Large intestine (tissue), 12 donors: ENCODE measurements at places on chromosomes 5 and 9.

- peak; percentile 13 for DNase-seq
Observed at GRCh38 chr9:6739218-6739617, 18.6 kb upstream of the KDM4C start.

DNA sequence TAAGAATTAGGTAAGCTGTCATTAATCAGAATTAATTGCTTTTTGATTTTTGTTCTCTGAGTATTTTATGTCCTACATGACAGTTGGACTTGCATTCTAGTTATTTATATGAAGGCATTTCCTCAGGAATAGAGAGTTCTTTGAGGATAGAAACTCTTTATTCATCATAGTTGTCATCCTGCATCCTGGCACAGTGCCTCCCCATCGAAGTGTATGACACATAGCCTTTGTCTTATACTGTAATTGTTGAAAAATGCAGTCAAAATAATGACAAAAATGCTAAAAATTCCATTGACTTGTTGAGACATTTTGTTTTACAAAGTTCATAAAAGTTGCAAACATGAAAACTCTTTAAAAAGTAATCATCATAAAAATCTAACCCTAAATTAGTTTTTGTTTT lies 36.5 kb downstream of the CFAP95 start:
- no peak for DNase-seq

GRCh38 chr9:5869315-5870019 lies 21.2 kb upstream of the MLANA start:
- DNase-seq = no peak

DNA sequence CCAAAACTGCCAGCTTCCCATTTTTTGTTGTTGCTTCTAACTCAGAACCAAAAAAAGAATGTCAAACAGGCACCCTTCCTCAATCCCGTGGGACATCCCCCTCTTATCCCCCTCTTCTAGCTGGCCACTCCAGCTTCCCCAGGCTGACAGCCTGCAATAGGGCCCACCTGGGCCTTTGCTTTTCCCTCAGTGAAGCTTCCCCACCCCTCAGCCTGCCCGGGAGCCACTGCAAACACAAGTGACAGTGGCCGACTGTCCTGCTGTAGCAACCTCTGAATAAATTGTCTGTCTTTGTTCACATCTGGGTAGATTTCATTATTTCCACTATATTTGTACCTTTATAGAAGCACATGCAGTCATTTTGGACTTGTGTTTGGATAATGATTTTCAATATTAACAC lies 245.3 kb downstream of the GADD45G start:
- no peak for DNase-seq

GRCh38 chr9:87564111-87564510 lies 66.4 kb downstream of the DAPK1 start:
- DNase-seq = no peak

DNA sequence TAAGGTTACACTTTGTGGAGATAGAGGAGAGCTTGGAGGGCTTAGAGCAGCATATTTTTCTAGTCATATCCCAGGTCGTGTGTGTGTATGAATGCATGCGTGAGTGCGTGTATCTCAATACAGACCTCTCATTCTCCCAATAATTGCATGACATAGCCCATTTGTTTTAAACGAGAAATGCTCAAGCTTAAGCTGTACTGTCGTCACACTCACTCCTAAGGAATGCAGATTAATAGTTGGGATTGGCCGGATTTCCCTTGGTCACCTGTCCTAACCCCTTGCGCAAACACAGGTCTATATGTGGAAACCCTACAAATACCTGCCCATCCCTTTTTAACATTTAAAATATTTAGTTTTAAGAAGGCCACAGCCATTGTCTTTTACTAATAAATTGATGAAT lies 165.8 kb downstream of the SEMA5A start:
- no peak for DNase-seq

GRCh38 chr5:93884254-93884653 lies 142.9 kb upstream of the POU5F2 start:
- no peak for DNase-seq

DNA sequence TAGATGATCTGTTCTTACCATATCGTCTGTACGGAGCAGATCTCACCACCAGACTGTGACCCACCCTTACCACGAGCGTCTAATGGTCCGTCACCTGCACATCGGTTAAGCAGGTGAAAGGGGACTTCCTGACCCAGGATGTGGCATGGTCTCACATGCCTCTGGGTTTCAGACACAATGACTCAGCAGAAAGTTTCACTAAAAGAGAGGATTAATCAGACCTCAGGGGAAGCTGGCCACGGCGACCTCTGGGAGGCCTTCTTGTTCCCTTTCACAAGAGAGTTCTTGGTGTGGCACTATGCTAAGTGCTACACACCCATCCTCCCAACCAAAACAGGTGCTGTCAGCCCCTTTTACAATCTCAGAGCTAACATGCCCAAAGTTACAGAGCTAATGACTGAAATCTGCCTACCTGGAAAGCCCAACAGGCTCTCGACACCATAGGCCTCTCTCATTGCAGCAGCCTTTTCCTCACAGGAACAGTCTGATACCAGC lies 41.6 kb downstream of the ADAMTS12 start:
- no peak for DNase-seq

GRCh38 chr5:148687427-148687826 lies 33.1 kb upstream of the HTR4 start:
- no peak for DNase-seq

DNA sequence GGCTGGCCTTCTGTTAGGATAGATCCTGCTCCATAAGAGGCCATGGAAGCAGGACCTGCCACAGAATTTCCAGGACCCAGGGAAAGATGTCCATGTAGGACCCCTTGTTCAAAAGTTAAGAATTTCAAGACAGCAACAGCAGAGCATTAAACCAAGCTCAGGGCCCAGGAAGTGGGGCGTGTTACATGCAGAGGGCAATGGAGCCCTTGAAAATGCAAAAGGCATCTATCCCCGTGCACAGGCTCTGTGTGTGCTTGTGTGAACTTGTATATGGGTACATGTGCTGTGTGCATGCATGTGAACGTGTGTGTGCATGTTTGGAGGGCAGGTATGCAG lies 14.4 kb upstream of the NKD2 start:
- no peak for DNase-seq

GRCh38 chr5:126178521-126178920 lies 244.7 kb upstream of the GRAMD2B start:
- DNase-seq = peak; percentile 9

GRCh38 chr5:116438979-116439554 lies 135.6 kb downstream of the SEMA6A start:
- DNase-seq = no peak

- DNase-seq = peak; percentile 58
Observed at GRCh38 chr9:126704892-126705766, 91.4 kb downstream of the LMX1B start.

GRCh38 chr9:90869361-90869760 lies 67.7 kb downstream of the SYK start:
- no peak for DNase-seq

DNA sequence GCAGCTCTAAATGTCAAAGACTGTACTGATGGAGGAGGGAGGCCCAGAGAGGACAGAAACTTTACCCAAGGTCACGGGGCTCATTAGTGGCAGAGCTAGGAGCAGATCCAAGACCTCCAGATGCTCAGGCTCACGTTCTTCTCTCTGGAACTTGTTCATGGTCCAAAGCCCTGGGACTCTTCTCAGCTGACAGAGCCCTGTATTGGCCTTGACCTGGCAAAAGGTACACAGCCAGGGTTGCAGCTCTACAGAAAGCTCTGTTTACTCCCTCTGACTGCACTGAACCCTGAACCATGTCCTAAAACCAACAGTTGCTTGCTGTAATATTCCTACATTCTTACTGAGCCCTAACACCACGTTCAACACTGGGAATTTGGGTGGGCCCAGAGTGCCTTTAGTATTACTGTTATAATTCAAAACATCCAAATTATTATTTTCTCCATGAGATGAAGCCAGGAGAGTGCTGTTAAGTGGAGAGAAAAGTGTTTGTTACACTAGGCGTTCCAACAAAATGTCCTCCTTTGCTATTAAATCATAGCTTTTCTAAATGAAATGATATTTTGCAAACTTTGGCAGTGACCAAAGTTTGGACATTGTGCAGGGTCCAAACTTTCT lies 602.4 kb upstream of the CLINT1 start:
- peak; percentile 46 for DNase-seq

DNA sequence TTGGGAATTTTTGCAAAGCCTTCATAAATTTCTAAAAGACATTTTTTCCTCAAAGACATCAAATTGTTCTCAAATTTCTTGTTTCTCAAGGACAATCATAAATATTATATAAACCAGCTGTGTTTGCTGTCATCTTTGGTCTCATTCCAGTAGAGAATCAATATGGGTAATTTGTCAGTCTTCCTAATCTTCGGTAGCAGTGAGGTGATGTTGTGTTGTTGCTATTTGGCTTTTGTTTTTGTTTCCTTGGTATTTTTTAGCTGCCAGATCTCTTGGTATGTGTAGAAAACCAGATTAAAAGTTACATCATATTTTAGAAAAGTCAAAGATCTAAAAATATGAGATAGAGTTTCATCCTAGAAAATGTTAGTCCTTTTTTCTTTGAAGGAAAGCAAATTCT lies 87.5 kb downstream of the CAMK4 start:
- DNase-seq = no peak

- DNase-seq = no peak
Observed at GRCh38 chr9:121871431-121872025, 220.1 kb downstream of the DAB2IP start.
